Endothelial cell of umbilical vein (primary cell): ENCODE measurements at places on chromosomes 2 and 18. TPM values are rescaled to one million over a fixed set of nuclear protein-coding genes. Genes with fewer than 3 reads are reported as not detected.

IL1B gene
- total RNA-seq: not detected in 2 replicates

DNAJC5G gene
- total RNA-seq: 0.16 and 0.77 TPM in 2 replicates

ACVR1C gene
- not detected in 2 replicates for total RNA-seq

TUBA3E gene
- total RNA-seq: not detected in 2 replicates

ASAP2 gene
- total RNA-seq: 75.8 and 79.2 TPM in 2 replicates

ZNF804A gene
- total RNA-seq: 0.90 TPM in 1 of 2 replicates, not detected in the other

KCNJ3 gene
- total RNA-seq: not detected in 2 replicates

FOXI3 gene
- total RNA-seq: not detected in 2 replicates

IL1A gene
- total RNA-seq: 0.99 and 1.4 TPM in 2 replicates
